ENCODE measurements at places on chromosomes 5 and 9.
A peak's percentile ranks its signal among the peaks of the same experiment; 100 is the strongest.

DNA sequence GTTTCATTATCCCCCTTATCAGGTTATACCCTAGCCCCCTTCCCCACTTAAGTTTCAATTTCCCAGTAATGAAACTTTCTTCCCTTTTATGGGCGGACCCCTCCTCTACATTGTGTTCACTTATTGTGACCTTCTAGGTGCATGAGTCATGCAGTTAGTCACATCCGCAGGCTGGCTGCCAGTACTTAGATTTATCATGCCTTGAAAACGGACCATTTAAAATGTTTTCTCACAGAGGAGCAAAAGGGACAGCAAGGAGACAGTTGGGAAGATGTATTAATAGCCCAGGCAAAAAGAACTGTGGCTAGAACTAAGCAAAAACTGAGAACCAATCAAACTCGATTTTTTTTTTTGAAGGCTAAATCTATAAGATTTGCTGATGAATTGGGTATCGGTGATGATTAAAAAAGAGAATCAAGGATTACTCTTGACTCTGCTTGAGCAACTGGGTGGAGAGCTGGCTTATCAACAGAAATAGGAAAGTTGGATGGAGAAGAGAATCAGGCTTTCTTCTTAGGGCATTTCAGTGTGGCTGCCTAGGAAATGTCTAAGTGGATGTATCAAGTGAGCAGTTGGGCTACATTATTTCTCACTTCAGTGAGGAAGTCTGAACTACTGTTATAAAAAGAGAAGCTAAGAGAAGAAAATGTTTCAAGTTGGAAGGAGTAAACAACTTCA lies 615.0 kb downstream of the HINT1 start:
- DNase-seq, result no peak

- no peak for DNase-seq
These were observed 107.6 kb downstream of the RNF180 start for GRCh38 chr5:64273276-64273675.

DNA sequence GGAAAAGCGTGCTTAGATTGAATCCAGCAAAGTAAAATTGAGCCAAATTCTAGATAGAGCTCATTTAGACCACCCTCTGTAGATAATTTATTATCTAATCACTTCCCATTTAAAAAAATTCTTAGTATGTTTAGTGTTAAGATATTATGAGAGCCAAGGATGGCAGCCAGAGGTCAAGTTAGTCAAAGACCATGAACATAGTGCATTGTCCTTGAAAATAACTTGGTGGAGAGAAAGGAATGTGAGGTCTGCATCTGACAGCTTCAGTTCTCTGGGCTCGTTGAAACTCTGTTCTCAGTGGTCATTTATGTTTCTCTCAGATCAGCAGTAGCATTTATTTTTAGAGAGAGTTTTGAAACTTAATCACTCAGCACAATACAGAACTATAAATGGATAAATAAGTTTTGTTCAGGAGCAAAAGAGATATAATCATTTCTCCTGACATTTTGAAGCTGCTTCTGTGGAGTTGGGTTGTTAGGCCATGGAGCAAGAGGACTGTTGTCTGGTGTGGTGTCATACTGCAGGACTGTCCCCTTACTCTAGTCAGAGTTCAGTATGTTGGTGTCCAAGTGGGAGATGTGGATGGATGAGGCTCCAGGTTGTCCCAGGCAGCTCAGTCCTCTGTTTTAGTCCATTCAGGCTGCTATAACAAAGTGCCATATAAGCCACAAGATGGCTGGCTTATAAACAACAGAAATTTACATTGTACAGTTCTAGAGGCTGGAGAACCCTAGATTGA lies 337.7 kb downstream of the FBXL7 start:
- no peak for DNase-seq

- DNase-seq, result peak; percentile 60
These were observed at the start of gene NEK6 for GRCh38 chr9:124257844-124258606. Gene NEK6, plus strand, starts transcription at chr9:124257949. Its CDS starts 44,016 bp downstream, at chr9:124301965.

DNA sequence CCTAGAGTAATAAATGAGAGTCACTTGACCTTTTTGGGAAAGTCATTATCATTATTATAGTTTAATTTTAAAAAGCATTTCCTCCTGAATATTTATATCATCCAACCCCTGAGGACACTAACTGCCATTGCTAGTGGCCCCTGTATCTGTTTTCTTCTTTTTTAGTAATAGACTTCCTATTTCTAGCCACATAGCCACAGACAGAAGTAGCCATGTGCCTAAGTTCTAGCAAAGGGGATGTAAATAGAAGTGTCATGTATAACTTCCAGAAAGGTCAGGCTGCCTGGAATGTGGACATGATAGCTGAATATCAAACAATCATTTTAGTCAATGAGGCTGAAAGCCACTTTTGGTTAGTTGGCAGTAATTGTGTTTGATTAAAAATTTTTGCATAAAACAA lies 37.5 kb upstream of the IQGAP2 start:
- no peak for DNase-seq

- DNase-seq, result no peak
These were observed 119.0 kb downstream of the NR3C1 start for GRCh38 chr5:143284521-143284920.

DNA sequence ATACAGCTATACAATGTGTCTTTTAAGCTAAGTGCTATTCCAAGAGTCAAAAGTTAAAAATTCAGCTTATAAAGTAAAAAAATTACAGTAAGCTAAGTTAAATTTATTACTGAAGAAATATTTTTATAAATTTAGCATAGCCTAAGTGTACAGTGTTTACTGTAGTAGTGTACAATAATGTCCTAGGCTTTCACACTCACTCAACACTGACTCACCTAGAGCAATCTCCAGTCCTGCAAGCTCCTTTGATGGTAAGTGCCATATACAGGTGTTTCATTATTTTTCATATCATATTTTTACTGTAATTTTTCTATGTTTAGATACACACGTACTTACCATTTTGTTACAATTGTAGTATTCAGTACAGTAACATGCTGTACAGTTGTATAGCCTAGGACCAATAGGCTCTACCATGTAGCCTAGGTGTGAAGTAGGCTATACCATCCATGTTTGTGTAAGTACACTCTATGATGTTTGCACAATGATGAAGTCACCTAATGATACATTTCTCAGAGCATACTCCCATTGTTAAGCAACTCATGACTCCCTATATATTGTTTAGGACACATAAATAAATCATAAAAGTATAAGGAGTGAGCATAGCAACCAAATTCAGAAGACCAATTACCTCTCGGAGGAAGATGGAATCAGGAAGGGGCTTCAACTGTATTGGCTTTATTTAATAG lies 165.1 kb upstream of the SLC30A5 start:
- DNase-seq, result no peak

DNA sequence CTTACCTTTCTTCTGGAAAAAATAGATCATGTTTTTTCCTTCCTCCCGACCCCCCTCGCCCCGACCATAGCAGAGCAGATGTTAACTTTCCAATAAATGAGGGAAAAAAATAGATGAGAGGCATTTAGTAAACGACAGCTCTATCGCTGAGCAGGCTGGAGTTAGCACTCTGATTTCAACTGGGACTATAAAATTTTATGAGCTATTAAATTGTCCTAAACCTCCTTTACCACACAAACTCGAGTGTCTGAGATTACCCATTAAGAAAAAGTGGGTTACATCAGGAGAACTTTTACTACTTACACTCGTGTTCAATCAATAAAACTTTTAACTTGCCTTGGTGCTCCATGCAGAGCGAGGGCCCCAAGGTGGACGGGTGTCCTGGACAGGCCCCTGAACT lies 59.8 kb upstream of the RNU6ATAC start:
- DNase-seq, result no peak

DNA sequence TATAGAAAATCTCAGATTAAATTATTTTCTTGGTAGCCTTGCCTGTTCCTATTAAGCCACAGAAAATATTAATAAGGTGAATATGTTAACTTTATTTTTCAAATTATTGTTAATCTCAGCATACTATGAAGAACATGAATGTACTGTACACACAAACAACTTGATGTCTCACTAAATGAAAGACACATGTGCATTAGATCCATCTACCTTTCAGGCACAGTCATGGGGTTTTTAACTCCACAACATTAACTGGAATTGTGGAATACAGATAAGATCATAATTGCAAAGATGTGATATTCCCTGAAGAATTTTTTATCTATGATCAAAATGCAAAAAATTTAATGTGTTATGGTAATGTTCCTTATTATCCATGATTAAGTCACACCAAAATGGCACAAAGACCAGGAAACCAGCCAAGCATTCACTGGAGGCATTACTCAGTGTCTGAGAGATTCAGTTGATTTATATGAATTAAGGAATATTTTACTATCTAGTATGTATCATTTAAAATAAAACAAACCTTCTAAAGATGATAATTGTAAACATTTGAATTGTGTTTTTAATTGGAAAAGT lies 150.0 kb upstream of the VCAN start:
- DNase-seq, result no peak

- no peak for DNase-seq
These were observed 648.5 kb upstream of the WWC1 start for GRCh38 chr5:167642779-167643517.

DNA sequence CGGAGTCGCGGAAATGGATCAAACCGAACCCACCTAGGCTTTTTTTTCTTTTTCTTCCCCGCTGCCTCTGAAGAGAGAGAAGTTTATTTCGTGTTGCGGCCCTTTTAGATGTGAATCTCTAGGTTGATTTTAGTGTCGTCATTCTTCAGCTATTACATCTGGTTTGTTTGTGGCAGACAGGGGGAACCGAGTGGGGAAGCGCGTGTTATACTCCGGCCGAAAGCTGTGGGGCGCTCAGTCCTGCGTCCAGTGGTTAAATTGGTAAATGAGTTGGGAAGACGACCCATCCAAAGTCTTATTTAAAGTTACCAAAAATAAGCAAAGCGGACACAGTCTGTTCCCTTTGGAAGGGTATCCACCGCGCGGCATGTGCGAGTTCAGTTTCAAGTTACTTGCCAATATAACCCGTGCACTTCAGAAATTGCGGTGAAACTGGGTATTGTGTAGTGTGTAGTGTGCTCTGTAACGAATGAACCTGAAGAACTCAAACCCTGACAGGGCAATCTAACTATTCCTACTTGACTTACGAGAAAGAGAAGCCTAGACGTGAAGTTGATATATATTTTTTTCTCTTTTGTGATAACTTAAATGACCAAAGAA lies 1.3 kb downstream of the MAN2A1 start:
- DNase-seq, result peak; percentile 68

DNA sequence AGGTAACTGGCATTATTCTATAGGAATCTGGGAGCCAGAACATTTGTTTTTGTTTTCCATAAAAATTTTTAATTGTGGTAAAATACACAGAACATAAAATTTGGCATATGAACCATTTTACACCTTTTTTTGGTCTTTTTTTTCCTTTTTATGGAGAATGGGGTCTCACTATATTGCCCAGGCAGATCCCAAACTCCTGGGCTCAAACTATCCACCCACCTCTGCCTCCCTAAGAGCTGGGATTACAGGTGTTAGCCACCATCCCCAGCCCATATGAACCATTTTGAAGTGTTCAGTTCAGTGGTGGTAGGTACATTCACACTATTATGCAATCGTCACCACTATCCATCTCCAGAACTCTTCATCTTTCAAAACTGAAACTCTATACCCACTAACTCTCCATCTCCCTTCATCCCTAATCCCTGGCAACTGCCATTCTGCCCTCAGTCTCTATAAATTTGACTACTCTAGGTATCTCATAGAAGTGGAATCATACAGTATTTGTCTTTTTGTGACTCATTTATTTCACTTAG lies 13.4 kb downstream of the ZMAT2 start:
- no peak for DNase-seq

- DNase-seq, result no peak
These were observed 22.6 kb downstream of the PTBP3 start for GRCh38 chr9:112310826-112311225.

DNA sequence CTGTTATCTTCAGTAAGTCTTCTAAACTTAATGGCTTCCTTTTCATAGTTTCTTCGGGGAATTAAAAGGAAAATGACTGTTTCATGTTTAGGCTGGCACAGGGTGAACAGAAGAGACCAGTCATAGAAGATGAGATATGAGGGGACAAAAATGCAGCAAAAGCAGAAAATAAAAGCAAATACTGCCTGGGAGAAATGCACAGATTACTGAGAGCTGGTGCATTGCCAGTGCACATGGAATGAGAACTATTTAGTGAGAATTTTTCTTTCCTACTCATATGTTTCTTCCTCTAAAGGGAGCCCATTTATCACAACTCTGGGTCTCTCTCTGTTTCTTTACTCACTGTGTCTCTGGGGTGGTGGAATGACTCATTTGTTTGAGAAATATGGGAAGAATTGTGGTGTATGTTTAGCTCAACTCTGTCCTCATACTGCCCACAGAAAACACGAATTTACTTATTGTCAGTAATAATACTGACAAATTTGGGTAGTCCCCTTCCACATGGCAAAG lies 25.9 kb upstream of the ANKRD55 start:
- no peak for DNase-seq

DNA sequence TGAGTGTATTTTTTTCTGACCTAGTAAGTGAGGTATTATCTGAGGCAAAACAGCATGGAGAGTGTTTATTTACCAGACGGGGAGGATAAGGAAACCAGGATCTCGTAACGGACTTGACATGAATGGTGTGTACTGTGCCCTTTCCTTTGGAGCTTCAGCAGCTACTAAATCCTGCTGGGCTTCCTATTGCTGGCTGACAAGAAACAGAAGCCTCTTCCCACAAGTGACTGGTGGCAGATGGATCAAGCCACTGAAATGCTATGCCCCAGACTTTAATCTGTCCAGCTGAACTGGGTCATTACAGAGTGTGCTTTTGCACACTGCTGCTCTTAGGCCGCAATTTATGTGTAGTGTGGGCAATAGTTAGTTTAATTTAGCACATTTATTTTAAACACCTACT lies 162.7 kb upstream of the MRPS30 start:
- no peak for DNase-seq

- no peak for DNase-seq
These were observed 21.8 kb downstream of the ELOVL7 start for GRCh38 chr5:60822285-60822556.

DNA sequence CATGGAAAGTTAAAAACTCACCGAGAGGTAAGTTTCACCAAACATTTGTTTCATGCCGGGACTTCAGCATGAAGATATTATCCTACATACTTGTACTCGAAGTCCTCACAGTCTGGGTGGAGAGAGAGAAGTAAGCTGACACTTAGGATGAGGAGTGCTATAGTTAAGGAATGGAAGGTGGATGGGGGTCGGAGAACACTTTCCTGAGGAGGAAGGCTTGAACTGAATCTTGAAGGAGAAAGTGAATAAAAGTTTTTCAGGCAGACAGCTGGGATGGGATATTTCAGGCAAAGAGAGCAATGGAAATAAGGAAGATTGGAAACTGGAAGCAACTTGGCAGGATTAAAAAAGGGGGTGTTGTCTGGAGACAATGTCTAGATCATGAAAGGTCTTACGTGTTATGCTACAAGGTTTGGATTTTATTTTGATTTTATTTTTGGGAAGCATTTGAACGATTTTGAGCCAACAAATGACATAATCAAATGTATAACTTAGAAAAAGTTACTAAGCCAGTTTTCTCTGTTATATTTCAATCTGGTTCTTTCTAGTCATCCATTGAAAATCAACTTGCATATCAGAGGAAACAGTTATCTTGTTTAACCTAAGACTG lies 167.1 kb downstream of the PAM start:
- no peak for DNase-seq
